ENCODE measurements at places on chromosomes 3 and 15. TPM values are rescaled to one million over a fixed set of nuclear protein-coding genes. Genes with fewer than 3 reads are reported as not detected.

GRCh38 chr3:183265834-183266417, 12.9 kb downstream of the B3GNT5 start:
- DNase-seq: no peak

DNA sequence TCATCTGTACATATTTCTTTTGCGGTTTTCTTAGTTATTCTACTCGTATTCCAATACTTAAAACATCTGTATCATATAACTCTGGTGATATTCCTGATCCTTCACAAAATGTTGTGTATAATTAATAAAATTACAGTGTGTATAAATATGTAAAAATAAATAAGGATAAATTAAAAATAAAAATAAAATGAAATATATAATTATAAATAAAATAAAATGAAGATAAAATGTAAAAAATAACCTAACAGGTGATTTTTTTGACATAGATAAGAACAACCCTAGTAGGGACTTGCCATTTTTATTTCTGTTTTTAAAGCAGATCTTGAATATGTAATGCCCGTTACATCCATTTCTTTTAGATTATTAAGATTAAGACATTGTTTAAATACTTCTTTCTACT, 25.6 kb downstream of the IL1RAP start:
- DNase-seq: no peak

GRCh38 chr15:82643992-82644391, 3.2 kb downstream of the CPEB1 start:
- DNase-seq: no peak

DNA sequence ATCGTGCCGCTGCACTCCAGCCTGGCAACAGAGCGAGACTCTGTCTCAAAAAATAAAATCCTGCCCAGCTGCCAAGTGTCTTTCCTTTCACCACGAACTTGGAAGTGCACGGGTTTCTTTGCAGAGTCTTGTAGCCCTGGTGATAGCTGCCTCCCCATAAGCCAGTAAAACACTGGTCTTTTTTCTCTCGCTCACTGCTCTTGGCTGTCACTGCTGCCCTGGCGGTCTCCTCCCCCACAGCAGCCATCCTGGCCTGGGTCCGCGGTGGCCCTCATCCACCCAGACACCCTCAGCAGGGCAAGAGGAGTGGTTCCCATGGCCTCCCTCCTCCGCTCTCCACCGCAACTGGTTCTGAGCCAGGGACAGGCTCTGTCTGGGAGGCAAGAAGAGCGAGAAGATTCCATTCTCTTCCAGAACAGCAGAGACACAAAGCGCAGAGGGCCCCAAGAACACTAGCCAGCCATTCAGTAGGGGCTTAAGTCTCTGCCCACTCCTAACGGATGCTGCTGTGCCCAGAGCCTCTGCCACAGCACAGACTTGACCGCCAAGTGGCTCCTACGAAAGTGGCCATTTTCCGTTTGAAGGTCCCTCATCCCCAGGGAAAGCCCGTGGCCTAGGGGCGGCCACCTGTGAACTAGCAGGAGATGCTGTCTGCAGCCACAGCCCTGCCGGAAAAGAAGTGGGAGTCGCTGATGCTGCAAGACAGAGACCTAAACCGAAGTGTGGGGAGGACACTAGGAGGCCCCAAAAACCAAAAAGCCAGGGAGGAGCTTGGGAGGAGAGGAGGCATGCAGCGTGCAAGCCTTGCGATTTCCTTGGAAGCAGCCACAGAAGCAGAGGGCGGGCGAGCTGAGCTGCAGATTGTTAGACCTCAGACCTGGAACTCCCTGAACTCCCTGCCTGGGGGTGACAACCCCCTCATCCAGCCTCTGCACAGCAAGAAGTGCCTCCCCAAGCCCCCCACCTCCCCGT, 44.1 kb downstream of the KLHL25 start:
- no peak for DNase-seq

DNA sequence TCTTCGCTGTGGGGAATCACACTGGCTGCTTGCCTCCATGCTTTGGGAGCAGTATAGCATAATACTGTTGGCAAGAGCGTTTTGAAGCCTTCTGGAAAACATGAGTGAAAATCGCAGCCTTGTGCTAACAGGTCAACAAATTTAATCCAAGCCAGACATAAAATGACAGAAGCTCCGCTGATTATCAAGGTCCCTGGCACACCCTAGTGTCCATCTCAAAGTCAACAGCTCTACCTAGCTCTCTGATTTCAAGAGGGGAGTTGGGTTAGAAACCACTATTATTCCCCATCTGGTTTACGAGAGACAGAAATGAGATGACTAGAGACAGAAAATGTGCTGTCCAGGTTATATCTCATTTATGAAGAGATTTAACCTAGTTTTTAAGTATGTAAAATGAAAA, 73.6 kb upstream of the MDFIC2 start:
- no peak for DNase-seq

GRCh38 chr15:55742498-55742926, 440 bp downstream of the PRTG start:
- DNase-seq: peak; percentile 54

DNA sequence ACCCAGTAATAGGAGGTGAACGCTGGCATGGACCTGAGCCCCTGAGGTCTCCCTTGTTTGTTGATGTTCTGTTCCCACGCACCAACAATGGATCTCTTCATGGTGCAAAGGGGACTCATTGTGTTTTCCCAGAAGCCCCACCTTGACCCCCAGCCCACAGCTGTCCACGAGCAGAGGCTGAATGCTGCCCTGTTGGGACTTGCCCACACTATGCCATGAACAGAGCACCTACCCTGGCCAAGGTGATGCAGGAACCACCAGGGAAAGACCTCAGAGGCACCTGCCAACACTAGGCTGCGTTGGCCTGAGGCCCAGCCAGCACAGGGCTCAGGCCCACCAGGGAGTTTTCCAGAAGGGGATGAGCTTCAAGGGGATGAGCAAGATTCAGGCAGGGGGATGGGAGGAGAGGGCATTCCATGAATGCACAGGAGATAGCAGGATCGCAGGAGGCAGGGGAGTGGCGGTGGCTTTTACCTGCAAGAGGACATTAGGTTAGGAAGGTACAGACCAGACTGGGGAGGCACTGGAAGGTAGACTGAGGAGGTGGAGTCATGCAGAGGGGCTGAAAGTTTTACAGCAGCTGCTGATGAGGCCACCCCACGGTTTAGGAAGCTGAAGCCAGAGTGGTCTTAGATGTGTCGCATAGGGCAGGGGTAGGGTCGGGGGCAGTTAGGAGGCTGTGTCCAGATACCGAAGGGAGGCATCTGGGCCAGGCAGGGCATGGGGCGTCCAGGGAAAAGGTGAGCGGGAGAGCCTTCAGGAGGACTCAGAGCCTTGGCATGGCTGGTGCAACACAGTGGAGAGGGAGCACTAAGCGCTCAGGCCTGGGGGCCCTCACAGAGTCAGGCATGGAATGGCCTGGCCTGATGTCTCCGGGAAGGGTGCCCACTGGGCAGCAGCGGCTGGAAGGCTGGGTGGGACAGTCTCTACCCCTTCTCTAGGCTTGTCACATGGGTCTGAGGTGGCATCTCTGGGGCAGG, 4.0 kb upstream of the PHGR1 start:
- DNase-seq: no peak

- no peak for DNase-seq
These were observed 207.8 kb downstream of the MTHFS start for GRCh38 chr15:79689030-79689429.

DNA sequence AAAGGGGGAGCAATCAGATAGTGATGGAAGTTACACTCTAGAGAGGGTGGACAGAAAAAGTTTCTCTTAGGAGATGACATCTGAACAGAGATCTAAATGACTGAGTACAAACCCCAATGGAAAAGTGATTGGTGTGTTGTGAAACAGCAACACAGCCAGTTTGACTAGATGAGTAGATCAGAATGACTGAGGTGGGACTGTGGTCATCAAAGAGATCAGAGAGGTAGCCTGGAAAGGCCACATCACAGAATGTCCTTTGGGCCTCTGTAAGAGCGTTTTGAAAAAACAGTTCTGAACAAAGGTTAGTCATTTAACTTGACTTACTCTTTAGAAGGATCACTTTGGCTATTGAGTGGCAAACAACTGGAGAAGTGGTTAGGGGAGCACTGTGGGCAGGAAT, 10.6 kb downstream of the LRRC58 start:
- DNase-seq: no peak

- DNase-seq: no peak
These were observed 34.4 kb upstream of the MYO5C start for GRCh38 chr15:52329987-52330386.

- DNase-seq: no peak
These were observed 577.5 kb downstream of the DIPK2A start for GRCh38 chr3:144549166-144549565.

GRCh38 chr3:51686512-51687215, 15.6 kb downstream of the TEX264 start:
- DNase-seq: no peak

DNA sequence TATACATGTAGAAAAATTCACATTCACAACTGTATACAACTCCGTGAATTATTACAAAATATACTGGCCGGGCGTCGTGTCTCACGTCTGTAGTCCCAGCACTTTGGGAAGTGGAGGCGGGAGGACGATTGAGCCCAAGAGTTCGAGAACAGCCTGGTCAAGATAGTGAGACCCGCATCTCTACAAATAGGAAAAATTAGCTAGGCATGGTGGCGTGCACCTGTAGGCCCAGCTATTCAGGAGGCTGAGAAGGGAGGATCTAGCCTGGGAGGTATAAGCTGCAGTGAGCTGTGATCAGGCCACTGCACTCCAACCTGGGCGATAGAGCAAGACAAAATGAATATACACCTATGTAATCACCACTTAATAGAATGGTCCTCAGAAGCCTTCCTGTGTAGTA, 1.3 kb downstream of the RAD51 start:
- no peak for DNase-seq

DNA sequence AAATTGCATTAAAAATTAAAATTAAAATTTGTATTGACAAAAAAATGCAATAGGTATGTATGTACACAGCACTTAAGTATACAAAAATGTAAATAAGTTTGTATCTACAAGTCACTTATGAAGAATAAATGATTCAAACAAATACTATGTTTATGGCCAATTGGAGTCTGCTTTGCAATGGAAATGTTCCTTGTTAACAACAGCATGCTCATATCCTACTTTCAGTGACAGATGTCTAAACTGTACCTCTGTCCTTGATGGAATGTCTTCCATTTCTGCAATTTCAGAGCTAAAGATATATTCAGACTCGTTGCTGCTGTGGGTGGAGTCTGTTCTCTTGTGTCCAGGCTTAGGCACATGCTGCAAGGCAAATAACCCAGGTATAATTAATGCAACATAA, 64.1 kb upstream of the MYO5C start:
- DNase-seq: no peak

GRCh38 chr3:184713040-184713355, 1.1 kb upstream of the MAGEF1 start:
- DNase-seq: no peak

GRCh38 chr3:195384952-195385351, 57.9 kb downstream of the ACAP2 start:
- DNase-seq: no peak

- no peak for DNase-seq
These were observed 7.6 kb downstream of the HDC start for GRCh38 chr15:50257924-50258323.

GRCh38 chr15:58404020-58404419, 27.8 kb upstream of the LIPC start:
- no peak for DNase-seq

DNA sequence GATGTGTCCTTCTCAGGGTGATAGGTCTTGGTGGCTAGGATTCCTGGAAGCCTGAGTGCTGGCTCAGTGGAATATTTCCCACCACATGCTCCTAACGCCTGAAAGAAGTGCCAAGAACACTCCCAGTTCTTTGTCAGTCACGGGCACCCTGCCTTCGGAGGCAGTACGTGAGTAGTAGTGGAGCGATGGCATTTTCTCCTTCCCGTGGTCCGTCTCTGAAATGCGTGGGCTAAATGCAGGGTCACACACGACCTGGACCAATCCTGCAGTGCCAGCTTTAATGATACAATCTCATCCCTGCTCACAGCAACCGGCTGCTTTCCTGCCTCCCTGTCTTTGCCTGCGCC, 14.5 kb downstream of the H1-8 start:
- DNase-seq: no peak

GRCh38 chr3:43062040-43062563, 43.8 kb downstream of the POMGNT2 start:
- no peak for DNase-seq

DNA sequence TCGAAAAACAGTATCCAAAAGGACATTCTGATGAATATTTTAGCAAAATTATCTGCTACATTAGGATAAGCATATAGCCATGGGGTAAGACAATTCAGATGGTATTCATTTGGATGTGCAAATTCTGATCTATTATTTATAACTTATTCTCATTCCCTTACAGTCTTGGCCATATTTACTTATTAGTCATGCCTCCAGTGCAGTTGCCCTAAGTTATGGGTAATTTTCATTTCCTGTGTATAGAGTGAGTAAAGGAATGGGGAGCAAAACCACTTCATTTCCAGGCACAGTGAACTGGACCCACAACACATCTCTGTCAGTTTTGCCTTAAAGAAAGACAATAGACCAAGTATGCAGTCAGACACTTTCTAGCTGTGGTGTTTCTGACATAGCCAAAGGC, 134.3 kb downstream of the POLQ start:
- DNase-seq: no peak

DNA sequence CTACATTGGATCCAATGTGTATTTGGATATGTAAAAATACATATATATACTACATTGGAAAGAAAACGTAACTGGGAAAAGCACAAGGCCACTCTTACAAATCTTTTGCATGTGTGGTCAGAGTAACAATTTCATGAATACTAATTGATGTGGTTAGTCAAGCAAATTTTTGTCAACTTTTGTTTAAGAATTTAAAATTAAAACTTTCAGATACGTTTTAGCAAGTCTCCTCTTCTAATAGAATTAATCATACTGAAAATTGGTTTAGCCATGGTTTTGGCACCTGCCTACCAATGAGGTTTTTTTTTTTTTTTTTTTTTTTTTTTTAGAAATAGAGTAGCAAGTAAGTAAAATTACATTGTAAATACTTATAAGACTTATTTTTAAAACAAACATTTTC, 153.0 kb upstream of the CGNL1 start:
- no peak for DNase-seq

DNA sequence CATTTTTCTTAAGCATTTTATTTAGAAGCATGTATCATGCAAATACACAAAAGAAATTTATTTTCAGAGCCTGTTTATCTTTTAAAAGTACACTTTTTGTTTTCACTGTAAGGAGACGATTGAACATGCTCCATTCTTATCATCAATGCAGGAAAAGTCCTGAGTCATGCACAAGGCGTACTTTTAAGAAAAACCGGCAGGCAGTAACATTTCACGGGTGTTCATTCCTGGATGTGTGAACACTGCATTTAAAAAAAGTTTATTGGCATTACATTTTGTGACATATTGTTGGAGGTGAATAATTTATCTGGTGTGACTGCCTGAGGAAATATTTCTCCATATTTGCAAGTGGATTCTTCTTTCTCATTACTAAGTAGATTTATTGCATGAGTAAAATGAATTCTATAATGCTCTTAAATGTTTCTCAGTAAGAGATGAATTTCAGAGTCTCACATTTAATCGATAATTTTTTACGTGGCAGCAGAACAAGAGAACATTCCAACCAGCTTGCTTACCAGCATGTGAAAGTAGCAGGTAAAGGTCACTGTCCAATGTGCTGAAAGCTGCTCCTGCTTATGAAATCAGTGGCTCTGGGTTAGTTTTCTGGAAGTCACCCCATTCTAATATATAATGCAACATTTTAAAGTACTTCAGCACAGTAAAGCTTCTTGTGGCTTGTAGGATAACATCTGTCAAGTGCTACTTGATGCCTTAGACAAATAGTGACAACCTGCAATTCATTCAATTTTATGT, 87.0 kb downstream of the SV2B start:
- peak; percentile 48 for DNase-seq

- no peak for DNase-seq
These were observed 96.5 kb downstream of the FSIP1 start for GRCh38 chr15:39685999-39686613.

Gene NLGN1
- 1.8 TPM for polyA plus RNA-seq

Gene IMPG2
- polyA plus RNA-seq: 0.50 TPM

Gene EPHB1
- 7.2 TPM for polyA plus RNA-seq

Gene LRRC31
- 0.27 TPM for polyA plus RNA-seq

Gene LYZL4
- not detected for polyA plus RNA-seq
